ENCODE measurements at places on chromosomes 16 and 17.
A peak's percentile ranks its signal among the peaks of the same experiment; 100 is the strongest.

DNA sequence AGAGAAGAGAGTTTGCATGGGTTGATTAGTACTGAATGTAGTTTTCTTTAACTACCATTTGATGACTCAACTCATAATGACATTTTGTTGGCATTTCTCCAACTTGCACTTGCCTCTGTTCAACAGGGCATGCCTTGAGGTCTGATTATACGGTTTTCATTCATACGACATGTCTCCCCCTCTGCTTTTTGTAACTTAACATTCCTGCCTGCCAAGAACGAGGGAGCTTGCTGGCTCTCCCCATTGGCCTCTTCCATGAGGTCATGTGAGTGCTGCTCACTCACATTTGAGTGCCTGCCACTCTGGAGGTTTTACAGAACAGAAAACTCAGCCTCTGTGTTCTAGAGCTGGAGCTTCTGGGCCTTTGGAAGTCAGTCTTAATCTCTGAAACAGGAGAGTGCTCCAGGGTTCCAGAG is 19.7 kb downstream of the MAP2K6 start:
- no peak for DNase-seq

GRCh38 chr16:17776888-17777287 is 306.1 kb upstream of the XYLT1 start:
- no peak for DNase-seq

- DNase-seq = peak; percentile 11
Measured at GRCh38 chr17:78040440-78041385, 82.2 kb downstream of the TNRC6C start.

DNA sequence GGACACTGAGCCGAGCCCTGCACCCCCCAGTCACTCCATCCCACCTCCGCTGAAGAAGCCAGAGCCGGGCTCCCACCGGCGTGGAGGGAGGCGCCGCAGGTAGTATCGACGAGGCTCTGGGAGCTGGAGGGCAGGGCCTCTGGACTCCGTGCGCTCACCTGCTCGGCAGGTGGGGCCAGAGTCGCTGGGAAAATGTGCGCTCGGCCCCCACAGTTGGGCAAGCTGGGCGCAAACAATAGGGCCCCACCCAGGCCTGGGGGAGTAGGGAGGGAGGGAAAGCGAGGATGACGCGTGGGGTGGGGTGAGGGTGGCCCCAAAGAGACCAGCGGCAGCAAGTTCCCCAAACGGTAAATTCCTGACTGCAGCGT is 668 bp downstream of the JUP start:
- DNase-seq = no peak

GRCh38 chr17:16926571-16927451 is 45.1 kb downstream of the TNFRSF13B start:
- DNase-seq = no peak

- DNase-seq = no peak
Measured at GRCh38 chr17:66720027-66720426, 114.9 kb upstream of the CACNG5 start.

- DNase-seq = no peak
Measured at GRCh38 chr17:13933441-13934276, 135.6 kb upstream of the COX10 start.

- peak; percentile 68 for DNase-seq
Measured at GRCh38 chr16:87496447-87496801, 3.6 kb upstream of the ZCCHC14 start.

DNA sequence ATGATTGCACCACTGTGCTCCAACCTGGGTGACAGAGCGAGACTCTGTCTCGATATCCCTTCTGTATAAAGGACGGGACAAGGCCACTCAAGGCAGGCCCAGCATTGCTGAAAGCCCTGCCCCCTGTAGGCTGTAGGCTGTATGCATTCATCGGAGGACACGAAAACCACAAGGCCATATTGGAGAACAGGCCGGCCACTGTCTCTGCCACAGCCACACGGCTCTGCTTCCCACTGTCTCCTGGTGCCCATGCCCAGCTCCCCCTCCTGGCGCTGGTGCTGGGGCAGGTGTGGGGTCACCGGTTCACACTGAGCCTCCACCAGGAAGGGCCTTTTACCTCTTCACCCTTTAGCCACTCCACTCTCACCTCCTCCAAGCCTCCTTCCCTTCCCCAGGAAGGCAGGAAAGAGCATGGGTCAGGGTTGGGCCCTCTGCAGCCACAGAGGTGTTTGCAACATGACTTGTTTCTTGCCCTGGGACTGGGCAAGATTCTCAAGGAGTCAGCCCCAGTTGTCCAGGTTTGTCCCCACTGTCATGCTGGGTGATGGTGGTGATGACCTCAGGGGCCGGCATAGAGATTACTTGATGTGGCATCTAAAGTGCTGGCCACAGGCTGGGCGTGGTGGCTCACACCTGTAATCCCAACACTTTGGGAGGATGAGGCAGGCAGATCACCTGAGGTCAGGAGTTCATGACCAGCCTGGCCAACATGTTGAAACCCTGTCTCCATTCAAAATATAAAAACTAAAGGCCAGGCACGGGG is 5.3 kb upstream of the NTN3 start:
- DNase-seq = no peak

- DNase-seq = no peak
Measured at GRCh38 chr17:37062021-37062420, 113.3 kb downstream of the AATF start.

GRCh38 chr17:41127371-41127770 is 3.4 kb upstream of the KRTAP4-12 start:
- DNase-seq = no peak

GRCh38 chr16:24950275-24950674 is 64.9 kb downstream of the ARHGAP17 start:
- DNase-seq = no peak

All from stimulated activated naive B cell treated with anti-CD40 and anti-IgM and Interleukin-4, amounts not matched to agents 10 μg/mL and 1 μg/mL and 100 μg/mL, for 72 hours (primary cell).